ENCODE measurements at places on chromosomes 12 and 14.

DNA sequence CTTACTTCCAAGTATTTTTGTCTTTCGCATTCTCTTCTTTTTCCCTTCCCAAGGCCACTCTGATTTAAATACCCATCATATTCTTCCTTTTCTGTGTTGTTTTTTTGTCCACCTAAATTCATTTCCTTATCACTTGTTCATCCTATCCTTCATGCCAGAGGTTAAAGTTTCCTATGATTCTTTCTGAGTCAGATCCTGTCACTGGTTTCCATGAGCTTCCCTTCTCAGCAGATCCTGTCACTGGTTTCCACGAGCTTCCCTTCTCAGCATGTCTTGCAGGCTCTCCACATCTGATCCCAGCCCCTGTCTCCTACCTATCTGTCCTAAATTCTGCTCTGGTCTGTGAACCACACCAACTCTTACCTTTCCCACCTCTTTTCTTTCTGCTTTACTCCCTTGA is 311.8 kb upstream of the RGS6 start:
- DNase-seq = no peak

GRCh38 chr12:92528586-92528985 is 174.2 kb upstream of the PLEKHG7 start:
- no peak for DNase-seq

DNA sequence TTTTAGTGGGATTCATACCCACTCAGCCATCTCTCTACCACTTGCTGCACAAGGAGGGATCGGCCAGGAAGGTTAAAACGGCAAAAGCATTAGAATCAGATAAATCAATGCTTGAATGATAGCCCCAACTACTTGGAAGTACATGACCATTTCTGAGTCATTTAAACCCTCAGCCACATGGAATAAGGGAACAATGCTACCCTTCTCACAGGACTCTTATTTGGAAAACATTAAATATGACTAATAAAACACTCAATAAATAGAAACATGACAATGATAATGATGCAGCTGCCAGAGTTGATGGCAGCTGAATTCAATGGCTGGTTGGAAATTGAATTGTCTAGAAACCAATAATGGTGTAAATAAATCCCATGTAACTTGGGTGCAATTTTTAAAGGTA is 165.4 kb downstream of the FLRT2 start:
- DNase-seq = no peak

GRCh38 chr14:91339671-91340369 is 77.8 kb downstream of the CCDC88C start:
- no peak for DNase-seq

- DNase-seq = no peak
These were observed 20.2 kb downstream of the TMEM229B start for GRCh38 chr14:67468378-67468730.
